ENCODE measurements at places on chromosomes 4 and X.

- DNase-seq: no peak
Observed at GRCh38 chr4:24456431-24456830, 127.9 kb downstream of the DHX15 start.

DNA sequence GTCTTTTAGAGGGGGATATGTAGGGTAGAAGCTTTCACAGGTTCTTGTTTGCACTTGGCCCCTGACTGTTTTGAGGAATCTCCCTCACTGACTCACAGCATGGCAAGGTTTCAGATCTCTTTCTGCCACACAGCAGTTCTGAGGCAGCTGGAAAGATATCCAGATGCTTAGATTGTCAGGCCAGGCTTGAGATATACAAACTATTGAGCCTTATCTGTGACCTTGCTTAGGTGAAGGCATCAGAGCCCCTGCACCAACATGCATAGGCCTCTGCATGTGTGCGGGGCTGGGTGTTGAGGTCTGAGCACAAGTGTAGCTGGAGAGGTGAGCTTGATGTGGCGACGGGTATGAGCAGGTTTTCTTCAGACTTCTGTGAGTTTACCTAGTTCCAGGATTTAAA is 80.9 kb upstream of the MSANTD1 start:
- DNase-seq: peak; percentile 4

- no peak for DNase-seq
Observed at GRCh38 chrX:95622200-95622599, 1062.4 kb upstream of the DIAPH2 start.

- DNase-seq: peak; percentile 4
Observed at GRCh38 chr4:12724510-12724909, 759.6 kb downstream of the RAB28 start.

GRCh38 chr4:30450474-30450873 is 269.7 kb upstream of the PCDH7 start:
- DNase-seq: no peak

- DNase-seq: no peak
Observed at GRCh38 chr4:74483226-74483911, 38.4 kb downstream of the AREG start.

GRCh38 chr4:74266081-74266480 is 42.2 kb upstream of the EPGN start:
- no peak for DNase-seq

DNA sequence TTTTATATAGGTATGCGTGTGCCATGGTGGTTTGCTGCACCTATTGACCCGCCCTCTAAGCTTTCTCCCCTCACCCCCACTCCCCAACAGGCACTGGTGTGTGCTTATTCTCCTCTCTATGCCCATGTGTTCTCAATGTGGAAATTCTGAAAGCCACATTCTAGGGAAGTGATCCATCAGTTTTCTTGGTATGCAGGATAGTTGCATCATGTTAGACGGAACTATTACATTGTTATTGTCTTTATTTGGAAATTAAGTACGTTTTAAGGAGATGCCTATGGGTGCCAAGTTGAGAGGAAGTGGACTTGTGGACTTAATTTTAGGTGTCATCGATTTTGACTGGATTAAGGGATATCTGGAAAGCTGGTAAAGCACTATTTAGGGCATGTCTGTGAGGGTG is 204.6 kb downstream of the RBM46 start:
- no peak for DNase-seq

GRCh38 chr4:141376769-141377168 is 156.1 kb downstream of the ZNF330 start:
- no peak for DNase-seq

DNA sequence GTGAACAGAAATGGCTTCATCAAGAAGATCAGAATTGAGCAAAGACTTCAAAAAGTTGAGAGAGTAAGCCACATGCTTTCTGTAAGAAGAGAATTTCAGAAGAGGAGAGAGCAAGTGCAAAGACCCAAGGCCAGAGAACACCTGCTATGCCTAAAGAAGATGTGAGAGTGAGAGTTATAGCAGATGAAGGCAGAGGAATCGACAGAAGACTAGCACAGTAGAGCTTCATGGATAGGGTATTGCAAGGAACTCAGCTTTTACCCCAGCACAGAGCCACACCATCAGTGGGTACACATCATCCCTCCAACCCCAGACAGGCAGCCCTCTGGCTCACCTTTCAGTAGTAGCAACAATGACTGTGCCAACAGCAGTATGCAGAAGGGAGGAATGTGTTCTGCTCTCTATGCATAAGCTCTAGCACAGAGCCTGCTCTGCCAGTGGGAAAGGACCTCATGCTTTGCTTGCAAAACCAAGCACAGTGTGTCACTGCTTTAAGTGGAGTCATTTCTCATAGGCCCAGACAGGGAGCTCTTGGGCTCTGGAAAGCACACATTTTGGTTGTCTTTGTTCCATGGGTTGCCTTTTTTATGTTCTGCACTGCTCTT is 318.6 kb downstream of the NAF1 start:
- DNase-seq: no peak

DNA sequence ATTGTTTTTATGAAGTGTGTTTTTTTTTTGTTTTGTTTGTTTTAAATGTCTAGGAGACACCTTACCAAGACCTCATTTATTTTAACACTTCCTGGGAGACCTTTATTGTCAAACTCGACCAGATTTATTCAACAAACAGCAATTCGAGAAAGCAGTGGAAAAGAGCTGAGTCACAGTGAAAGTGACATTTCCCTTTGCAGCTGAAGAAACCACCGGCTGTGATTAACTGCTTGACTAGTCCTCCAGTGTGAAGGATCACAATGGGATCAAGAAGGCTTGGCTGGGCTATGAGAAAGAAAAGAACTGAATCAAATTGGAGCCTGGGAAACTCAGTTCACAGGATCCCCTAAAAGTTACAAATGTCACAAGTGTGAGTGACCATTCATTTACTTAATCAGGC is 11.9 kb upstream of the ADH7 start:
- DNase-seq: peak; percentile 71

DNA sequence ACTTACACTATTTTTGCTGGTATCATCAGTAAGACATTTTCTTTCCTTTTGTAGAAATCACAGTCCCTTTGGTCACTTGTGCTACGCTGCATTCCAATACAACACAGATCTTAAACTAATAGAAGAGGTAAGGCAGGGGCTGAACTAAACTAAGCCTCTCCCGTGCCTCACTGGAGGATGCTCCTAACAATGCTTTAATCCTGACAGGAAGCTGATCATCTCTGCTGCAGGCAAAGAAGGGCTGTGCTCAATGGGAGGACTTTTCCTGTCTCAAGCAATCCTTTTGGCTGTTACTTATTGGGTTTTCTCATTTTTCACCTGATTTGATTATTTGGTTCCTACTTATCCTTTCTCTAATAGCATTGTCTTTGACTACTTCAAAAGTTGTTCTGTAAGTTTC is 583.1 kb downstream of the INPP4B start:
- DNase-seq: no peak

DNA sequence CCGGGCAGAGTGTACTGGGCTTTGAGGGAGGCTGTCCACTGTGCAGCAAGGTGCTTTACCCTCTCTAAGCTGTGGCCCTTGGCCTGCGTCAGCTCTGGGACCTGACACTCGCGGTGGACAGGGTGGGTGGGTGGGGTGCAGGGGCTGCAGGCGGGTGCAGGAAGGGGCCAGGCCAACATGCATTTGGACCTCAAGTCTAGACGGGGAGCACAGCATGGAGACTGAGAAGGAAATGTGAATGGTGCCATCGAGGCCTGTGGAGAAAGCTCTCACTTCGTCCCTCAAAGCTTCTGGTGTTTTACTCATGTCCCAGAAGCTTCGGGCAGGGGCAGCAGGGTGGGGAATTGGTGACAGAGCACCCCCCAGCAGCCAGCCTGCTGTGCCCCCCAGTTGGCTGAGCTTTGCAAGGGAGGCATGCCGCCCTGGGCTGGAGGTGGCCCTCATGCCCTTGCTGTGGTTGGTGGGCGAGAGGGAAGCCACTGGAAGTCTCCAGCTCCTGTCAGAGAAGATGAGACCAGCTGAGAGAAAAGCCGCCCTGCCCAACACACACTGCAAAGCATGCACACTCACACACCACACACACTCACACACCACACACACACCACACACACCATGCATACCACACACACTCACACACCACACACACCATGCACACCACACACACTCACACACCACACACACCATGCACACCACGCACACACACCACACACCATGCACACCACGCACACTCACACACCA is 12.3 kb downstream of the PNMA6E start:
- no peak for DNase-seq

GRCh38 chr4:156294577-156294976 is 340.9 kb upstream of the CTSO start:
- DNase-seq: peak; percentile 90

- DNase-seq: no peak
Observed at GRCh38 chrX:23387550-23388184, 53.0 kb downstream of the PTCHD1 start.

DNA sequence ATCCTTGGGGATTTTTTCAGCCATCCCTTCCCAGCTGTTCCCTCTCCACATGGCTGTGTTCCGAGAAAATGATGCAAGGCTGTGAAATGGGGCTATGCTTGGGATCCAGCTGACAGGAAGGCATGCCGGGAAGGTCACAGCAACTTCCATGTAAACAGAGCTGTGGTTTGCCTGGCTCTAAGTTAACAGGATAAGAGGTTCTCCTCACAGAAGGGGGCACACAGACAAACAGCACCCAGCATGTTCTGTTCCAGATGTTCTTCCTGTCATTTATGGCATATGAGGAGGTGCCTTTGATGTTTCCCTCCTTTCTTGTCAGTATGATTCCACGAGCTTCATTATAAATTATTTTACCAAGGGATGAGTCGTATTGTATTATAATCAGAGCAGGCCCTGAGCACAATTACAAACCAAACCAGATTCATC is 220.7 kb downstream of the ANTXR2 start:
- peak; percentile 28 for DNase-seq

DNA sequence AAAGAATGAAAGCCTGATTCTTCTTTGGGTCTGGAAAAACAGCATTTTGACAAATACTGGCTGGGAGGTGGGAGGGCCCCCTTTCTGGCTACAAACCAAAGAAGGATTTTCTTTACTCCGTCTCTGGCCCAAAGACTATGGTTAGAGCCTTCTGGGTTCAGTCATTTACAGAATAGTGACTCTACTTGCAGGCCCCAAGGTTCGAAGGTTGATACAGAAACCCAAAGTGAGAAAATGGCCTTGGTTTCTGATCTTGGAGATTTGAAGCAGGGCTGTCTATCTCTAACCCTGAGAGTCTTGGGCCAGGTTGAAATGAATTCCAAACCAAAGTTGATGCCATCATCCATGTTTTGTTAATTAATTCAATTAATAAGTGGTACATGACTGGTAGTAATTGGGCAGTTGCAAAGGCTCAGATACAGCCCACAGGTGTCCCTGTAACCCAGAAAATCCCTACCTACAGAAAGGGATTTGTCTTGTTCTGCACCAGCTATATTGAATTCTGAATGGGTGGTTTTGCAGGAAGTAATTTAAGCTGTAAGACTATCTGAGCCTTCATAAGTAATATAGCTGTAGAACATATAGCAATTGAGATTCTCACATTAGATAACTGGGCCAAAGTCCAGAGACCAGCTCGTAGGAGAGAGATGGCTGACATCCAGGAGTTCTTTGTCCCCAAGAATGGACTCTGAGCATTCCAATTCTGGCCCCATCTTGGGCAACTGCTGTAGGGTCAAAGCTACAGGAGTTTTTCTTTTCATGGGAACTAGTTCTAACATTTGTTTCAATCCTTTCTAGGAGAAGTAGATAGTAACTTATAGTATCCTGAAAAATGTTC is 34.5 kb downstream of the CHRNA9 start:
- DNase-seq: no peak

DNA sequence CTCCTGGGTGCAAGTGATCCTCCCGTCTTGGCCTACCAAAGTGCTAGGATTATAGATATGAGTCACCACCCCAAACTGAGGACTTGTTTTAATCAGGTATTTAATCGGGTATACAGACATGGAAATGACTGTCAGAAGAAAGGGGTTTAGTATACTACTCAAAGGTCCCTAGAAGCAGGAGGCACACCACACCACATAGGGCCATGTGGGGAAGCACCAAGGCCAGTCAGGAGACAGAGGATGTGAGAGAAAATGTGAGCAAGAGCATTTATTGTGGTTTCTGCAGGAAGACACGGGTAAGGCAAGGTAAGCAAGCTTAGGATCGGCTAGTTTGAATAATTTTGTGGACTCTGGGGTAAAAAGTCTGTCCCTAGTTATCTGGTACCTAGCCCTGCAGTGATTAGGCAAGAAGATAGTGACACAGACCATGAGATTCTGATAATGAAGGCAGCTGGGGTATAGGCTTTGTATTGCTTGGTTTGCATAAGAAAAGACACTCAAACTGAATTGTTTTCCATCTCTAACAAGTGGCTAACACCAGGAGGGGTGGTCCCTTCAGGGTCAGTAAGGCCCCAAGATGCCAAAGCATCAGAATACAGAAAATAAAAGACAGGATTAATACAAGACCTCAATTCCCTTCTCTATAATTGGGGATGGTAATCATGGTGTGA is 408.8 kb upstream of the F9 start:
- DNase-seq: no peak

Measured in RPMI7951 (cell line).